ENCODE measurements at places on chromosomes 13 and 19.

- no peak for DNase-seq
Observed at GRCh38 chr13:80430561-80430960, 89.6 kb upstream of the SPRY2 start.

GRCh38 chr19:32719611-32720059 lies at the start of gene TDRD12:
TSS of gene TDRD12 (plus strand) at chr19:32719767. CDS start at chr19:32720073, 306 bp downstream.
- no peak for DNase-seq

GRCh38 chr13:86684402-86684801 lies 885.2 kb upstream of the SLITRK6 start:
- no peak for DNase-seq

DNA sequence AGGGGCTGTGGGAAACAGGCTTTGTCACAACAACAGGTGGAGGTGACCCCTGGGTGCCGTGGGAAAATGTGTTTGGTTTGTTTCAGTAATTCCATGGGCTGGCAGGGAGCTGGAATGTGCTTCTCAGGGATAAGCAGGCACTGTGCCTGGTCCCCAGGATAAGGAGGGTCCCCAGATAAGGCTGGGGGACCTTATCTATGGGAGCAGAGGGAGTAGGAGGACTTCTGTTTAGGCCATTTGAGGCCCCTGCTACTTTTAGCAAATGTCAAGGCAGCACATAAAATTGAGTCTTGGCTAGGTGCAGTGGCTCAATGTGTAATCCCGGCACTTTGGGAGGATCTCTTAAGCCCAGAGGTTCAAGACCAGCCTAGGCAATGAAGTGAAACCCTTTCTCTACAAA lies 59.5 kb downstream of the KCNC3 start:
- DNase-seq = no peak

DNA sequence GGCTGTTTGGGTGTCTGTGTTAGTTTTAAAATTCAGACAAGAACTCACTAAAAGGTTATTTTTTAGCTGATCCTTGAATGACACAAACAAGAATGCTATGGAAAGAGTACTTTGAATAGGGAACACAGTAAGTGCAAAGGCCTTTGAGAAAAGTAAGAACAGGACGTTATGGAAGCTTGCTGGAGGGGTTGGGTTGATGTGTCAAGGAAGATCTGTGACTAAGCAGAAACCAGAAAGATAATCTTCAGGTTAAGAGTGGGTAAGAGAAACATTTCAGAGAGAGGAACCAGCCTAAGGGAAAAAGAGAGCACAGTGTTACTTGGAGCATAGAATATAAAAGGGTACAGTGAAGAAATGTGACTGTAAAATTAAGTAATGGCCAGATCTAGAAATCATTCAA lies 41.2 kb upstream of the TRPC4 start:
- no peak for DNase-seq

DNA sequence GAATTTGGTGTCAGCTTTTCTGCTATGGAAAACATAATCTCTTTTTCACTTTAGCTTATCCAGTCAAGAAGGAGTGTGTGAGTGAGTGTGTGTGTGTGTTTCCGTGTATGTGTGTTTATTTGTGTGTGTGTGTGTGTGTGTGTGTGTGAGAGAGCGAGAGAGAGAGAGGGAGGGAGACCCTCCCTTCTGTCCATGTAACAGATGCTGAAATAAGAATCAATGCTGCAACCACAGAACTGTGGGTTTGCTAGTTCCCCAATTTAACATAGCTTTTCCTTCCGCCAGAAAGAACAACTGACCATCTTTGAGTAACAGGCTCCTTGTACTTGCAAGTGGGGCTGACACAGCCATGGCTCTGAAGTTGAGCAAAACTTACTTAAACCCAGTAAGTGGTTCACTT lies 5.2 kb downstream of the LCP1 start:
- DNase-seq = peak; percentile 66

GRCh38 chr13:22169473-22169872 lies 498.6 kb downstream of the FGF9 start:
- DNase-seq = no peak

DNA sequence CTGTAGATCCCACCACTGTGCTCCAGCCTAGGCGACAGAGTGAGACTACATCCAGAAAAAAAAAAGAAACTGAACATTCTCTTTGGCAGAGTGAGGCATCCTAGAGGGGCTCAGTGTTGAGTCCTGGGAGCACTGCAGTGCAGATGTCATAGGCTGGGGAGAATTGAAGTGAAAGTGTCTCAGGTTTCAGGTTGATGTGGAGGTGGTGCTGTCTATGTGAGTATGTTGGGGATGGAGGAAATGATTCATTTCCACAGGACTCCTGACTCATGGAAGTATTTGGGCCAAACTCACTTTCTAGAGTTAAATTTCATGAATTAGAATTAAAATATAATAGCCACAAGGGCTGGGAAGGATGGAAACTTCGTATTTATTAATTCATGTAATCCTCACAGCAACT lies 134.4 kb upstream of the TSC22D1 start:
- DNase-seq = peak; percentile 73

DNA sequence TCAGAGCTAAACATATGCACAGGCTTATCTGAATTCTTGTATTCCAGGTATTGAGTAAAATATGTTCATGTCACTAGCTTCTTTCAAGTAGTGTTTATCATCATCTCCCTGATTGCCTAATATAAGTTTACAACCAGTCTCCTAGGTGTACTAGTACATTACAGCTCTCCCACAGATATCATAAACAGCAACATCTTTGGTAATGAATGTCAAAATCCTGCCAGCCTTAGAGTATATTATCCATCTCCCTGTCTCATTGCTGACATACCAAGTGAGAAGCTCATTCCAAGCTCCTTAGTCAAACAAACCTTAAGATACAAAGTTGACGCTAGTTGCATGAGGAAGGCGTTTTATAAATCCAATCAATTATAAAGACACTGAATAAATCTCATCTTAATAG lies 689.1 kb upstream of the GPC6 start:
- DNase-seq = no peak

GRCh38 chr13:106462710-106463109 lies 72.8 kb downstream of the EFNB2 start:
- DNase-seq = no peak

- peak; percentile 44 for DNase-seq
Observed at GRCh38 chr13:39016787-39017186, 21.1 kb downstream of the PROSER1 start.

DNA sequence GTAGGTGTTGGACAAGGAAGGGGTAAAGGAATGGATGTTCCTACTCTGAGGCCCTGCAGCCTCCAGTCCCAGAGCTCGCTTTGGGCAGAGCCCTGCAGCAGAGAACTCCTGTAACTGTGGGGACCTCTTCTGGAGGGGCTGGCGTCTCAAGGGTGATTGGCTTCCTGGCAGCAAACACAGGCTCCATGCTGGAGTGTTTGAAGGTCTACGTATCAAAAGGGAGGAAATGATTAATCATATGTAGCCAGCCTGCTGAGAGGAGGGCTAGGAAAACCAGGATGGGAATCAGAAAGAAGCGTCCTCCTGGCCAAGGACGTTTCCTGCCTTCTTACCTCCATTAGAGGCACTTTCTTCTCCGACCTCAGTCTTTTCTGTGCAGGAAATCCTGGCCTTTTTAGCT lies 208.5 kb downstream of the TSHZ3 start:
- no peak for DNase-seq

DNA sequence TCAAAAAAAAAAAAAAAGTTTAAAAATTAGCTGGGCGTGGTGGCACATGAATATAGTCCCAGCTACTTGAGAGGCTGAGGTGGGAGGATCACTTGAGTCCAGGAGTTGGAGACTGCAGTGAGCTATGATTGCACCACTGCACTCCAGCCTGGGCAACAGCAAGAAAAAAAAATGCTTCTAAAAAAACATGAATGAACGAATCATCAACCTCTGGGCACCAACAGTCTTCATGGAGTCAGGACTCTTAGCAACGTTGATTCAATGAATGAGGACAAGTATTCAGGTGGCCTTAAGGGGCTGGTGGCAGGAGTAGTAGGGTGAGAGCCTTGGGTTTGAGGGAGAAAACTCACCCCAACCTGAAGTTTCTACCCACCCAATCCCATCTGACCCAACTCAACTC lies 20.6 kb upstream of the OLFM2 start:
- DNase-seq = no peak

GRCh38 chr19:38551450-38551813 lies 66.3 kb downstream of the MAP4K1 start:
- peak; percentile 70 for DNase-seq

DNA sequence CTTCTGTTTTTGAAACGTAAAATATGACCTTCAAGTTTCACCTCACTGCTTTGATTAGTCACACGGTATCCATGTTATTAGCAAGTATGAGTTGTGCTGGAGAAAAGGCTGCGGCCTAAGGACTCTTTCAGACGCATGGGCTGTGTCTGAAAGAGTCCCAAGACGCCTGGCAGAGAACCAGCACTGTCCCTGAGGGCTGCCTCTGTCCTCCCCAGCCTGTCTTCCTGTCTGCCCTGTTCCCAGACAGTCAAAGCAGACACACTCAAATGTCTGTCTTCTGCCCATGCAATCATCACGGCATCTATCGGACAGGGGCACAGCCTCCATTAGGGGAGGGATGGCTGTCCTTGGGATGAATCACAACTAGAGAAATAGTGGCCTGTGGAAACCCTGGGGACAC lies 65.5 kb downstream of the DPY19L3 start:
- DNase-seq = no peak

- DNase-seq = no peak
Observed at GRCh38 chr13:27034678-27035111, 136.9 kb downstream of the USP12 start.

DNA sequence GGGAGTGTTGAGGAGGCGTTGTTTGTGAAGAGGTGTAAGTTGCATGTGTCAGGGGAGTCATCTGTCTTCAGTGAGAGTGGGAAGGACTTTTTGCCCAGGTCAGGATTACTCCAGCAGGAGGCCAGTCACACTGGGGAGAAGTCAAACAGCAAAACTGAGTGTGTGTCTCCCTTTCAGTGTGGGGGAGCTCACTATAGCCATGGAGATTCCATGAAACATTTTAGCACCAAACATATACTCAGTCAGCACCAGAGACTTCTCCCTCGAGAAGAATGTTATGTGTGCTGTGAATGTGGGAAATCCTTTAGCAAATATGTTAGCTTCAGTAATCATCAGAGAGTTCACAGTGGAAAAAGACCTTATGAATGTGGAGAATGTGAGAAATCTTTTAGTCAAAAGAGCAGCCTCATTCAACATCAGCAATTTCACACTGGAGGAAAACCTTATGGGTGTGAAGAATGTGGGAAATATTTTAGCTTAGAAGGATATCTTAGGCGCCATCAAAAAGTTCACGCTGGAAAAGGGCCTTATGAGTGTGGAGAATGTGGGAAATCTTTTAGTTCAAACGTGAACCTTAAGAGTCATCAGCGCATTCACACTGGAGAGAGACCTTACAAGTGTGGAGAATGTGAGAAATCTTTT lies 8.4 kb upstream of the ZNF587 start:
- DNase-seq = no peak

- peak; percentile 6 for DNase-seq
Observed at GRCh38 chr13:95536632-95537241, 15.8 kb upstream of the CLDN10 start.

Measured in activated CD4-positive, alpha-beta T cell treated with anti-CD3 and anti-CD28 coated beads, Interleukin-2, amount 50 U/mL, for 16 hours (primary cell).